CD8-positive, alpha-beta T cell (primary cell): ENCODE measurements at places on chromosomes 3 and 15.

GRCh38 chr3:43256714-43257461 is 29.5 kb upstream of the SNRK start:
- DNase-seq, result no peak

- no peak for DNase-seq
Observed at GRCh38 chr3:180693656-180694055, 14.4 kb upstream of the CCDC39 start.

DNA sequence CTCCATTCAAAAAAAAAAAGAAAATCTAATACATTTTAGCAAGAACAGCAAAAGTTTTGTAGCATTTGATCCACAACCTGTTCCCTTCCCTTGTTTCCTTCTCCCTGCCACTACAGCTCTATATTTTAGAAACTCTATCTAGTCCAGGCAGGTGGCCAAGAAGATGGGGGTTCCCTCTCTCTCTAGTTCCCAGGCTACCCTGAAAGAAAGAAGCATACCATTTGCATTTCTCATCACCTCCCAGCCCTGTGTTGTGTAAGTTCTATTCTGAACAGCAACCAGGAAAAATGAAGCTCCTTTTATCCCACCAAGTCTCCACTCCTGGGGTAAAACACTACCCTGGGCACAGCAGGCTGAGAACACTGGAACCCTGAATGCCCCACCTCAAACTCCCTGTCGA is 100.0 kb downstream of the PCCB start:
- DNase-seq, result no peak

DNA sequence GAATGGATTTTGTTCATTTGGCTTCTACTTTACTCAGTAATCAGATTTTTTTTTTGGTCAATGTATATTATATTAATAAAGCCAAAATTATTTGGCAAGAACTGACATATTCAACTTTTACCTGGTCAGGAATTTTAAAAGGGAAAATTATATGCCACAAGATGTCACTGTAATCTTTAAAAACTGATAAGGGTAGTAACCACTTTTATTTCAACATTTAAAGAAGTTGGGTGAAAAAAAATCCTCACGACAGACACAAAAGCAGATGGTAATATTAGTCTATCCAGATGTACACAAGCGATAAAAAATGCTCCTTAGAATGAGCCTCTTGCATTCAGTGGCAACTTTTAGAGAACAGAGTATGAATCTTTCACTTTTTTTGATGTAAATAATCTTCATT is 101.9 kb downstream of the SERPINI1 start:
- DNase-seq, result no peak
